GM23248 (cell line): ENCODE measurements at places on chromosomes 4 and X.

GRCh38 chr4:162791226-162791625 lies 375.5 kb downstream of the NAF1 start:
- H3K4me3 ChIP-seq, result no peak overlapping the region
- no peaks in the 10 kb centered on the region for H3K27me3 ChIP-seq
- no peaks in the 10 kb centered on the region for H3K4me1 ChIP-seq

GRCh38 chr4:83138946-83139345 lies 24.4 kb upstream of the PLAC8 start:
- H3K4me3 ChIP-seq, result no peak overlapping the region
- no peaks in the 10 kb centered on the region for H3K36me3 ChIP-seq

DNA sequence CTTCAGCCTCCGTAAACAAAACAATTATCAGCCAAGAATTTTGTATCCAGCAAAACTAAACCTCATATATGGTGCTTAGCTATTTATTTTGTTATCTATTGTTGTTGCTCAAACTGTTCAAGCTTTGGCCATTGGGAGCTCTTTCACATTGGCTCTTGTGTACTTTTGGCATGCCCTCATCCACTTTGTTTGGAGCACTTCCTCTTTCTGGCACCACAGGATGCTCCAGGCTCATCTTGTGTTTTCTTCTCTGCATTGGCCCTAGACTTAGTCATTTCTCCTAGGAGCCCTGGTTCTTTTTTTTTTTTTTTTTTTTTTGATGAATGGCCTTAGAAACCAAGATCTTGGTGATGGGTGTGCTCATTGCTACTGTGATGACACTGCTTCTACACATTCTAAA lies 74.5 kb downstream of the DIPK2B start:
- no peak overlapping the region for H3K4me3 ChIP-seq
- DNase-seq, result no peak
- no peak overlapping the region for H3K27ac ChIP-seq
- no peaks in the 10 kb centered on the region for H3K27me3 ChIP-seq
- no peaks in the 10 kb centered on the region for H3K4me1 ChIP-seq
- H3K36me3 ChIP-seq, result no peaks in the 10 kb centered on the region

- peaks cover 77% of the 10 kb centered on the region for H3K27me3 ChIP-seq
- H3K4me3 ChIP-seq, result no peak overlapping the region
- no peaks in the 10 kb centered on the region for H3K4me1 ChIP-seq
- H3K36me3 ChIP-seq, result no peaks in the 10 kb centered on the region
- DNase-seq, result no peak
Observed at GRCh38 chr4:42399393-42399792, 2.1 kb downstream of the SHISA3 start.

DNA sequence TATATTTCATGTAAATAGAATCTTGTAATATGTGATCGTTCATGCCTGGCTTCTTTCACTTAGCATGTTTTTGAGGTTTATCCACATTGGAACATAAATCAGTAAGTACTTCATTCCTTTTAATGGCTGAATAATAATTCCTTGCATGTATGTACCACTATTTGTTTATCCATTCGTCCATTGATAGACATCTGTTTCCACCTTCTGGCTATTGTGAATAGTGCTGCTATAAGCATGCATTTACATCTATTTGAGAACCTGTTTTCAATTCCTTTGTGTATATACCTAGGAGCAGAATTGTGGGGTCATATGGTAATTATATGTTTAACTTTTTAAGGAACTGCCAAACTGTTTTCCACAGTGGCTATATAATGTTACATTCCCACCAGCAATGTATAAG lies 356.7 kb upstream of the DIPK2B start:
- H3K4me3 ChIP-seq, result no peak overlapping the region
- no peaks in the 10 kb centered on the region for H3K36me3 ChIP-seq
- H3K27me3 ChIP-seq, result no peaks in the 10 kb centered on the region
- H3K27ac ChIP-seq, result no peak overlapping the region
- no peaks in the 10 kb centered on the region for H3K4me1 ChIP-seq
- peak; percentile 0 for DNase-seq

DNA sequence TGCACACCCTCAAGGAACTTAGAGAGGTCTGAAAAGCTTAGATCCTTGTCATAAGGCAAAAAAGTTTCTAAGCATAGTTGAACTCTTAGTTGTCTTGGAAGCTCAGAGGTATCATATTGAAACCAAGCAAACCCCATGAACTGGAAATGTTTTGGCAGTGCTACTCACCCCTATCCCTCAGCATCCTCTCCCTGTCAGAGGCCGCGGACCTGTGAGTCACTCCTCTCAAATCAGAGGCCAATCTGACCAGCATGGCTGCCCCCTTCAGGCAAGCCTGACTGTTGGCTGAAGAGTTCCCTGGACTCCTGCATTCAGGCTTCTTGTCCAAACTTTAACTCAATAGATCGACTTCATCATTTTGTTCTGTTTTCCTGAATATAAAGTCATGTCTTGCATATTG lies 69.4 kb downstream of the KCNIP4 start:
- H3K27me3 ChIP-seq, result no peaks in the 10 kb centered on the region
- H3K4me3 ChIP-seq, result no peak overlapping the region
- no peak overlapping the region for H3K27ac ChIP-seq
- peaks cover 10% of the 10 kb centered on the region for H3K4me1 ChIP-seq

DNA sequence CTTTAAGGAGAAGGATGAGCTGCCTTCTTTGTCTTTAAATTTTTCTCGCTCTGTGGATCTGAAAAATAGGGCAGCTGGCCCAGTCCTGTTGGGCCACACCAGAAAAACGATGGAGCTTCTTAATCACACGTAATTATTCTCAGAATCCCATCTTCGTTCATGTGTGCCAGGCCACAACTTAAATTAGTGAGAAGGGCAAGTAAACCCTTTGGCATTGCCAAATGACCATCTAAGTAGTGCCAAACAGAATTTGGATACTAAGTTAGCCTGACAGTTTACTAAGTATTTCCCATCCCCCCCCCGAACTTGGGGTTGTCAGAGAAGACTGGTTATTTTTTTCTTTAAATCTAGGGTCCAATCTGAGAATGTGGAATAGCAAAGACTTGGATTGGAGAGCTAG lies 62.0 kb downstream of the CASP3 start:
- H3K27ac ChIP-seq, result no peak overlapping the region
- no peaks in the 10 kb centered on the region for H3K36me3 ChIP-seq
- H3K4me3 ChIP-seq, result no peak overlapping the region
- no peak for DNase-seq

GRCh38 chr4:19026281-19026680 lies 1004.7 kb upstream of the LCORL start:
- H3K36me3 ChIP-seq, result no peaks in the 10 kb centered on the region
- H3K4me1 ChIP-seq, result no peaks in the 10 kb centered on the region
- no peak overlapping the region for H3K4me3 ChIP-seq
- DNase-seq, result peak; percentile 14

DNA sequence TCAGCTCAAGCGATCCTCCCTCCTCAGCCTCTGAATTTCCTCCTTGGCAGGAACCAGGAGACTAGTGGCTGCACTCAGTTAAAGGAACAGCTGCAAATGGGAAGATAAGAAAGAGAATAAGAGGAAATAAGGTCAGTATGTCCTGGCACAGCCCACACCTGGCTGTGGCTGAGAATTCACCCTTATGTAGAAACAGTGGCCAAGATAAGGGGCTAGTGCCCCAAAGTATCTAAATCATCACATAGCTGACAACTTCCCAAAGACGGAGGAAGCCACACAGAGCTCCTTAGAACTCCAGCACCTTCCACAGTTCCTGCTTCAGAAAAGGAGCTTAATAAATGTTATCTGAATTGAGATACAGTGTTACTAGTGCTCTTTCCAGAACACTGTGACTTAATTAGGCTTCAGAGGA lies 2.3 kb upstream of the CHIC2 start:
- peaks cover 31% of the 10 kb centered on the region for H3K4me1 ChIP-seq
- no peaks in the 10 kb centered on the region; the same call in 1 of the 2 replicates for H3K36me3 ChIP-seq
- peak overlapping the region; percentile 39 for H3K4me3 ChIP-seq
- no peaks in the 10 kb centered on the region for H3K27me3 ChIP-seq
- DNase-seq, result no peak

GRCh38 chr4:11609751-11610150 lies 181.1 kb upstream of the HS3ST1 start:
- H3K4me3 ChIP-seq, result no peak overlapping the region
- no peak for DNase-seq
- H3K27ac ChIP-seq, result no peak overlapping the region
- H3K36me3 ChIP-seq, result no peaks in the 10 kb centered on the region
- no peaks in the 10 kb centered on the region for H3K4me1 ChIP-seq

GRCh38 chr4:108902769-108903168 lies 139.9 kb upstream of the ETNPPL start:
- H3K36me3 ChIP-seq, result no peaks in the 10 kb centered on the region
- no peaks in the 10 kb centered on the region for H3K27me3 ChIP-seq

GRCh38 chr4:24753519-24753918 lies 41.9 kb upstream of the SOD3 start:
- H3K4me3 ChIP-seq, result no peak overlapping the region
- no peaks in the 10 kb centered on the region for H3K27me3 ChIP-seq
- no peaks in the 10 kb centered on the region for H3K36me3 ChIP-seq

DNA sequence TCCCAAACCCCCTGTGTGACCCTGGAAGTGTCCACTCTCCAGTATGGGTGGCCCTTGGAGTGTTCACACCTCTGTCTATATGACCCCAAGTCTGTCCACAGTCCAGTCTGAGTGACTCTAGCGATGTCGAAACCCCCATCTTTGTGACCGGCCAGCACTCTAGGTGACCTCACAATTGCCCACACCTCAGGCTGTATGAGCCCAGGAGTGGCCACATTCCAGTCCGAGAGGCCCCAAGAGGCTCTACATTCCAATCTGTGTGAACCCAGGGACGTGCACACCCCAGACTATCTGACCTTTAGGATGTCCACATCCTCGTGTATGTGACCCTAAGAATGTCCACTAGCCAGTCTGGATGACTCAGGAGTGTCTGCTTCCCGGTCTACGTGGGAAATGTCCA lies 7.3 kb upstream of the GLOD5 start:
- DNase-seq, result no peak
- no peaks in the 10 kb centered on the region for H3K27me3 ChIP-seq
- no peaks in the 10 kb centered on the region for H3K4me1 ChIP-seq
- H3K36me3 ChIP-seq, result no peaks in the 10 kb centered on the region
- H3K4me3 ChIP-seq, result no peak overlapping the region

GRCh38 chrX:84340968-84341367 lies 153.0 kb upstream of the RPS6KA6 start:
- H3K27ac ChIP-seq, result 0 out of 2 replicates have a peak overlapping the region, but pooled peaks have one; percentile 8
- peaks cover 17% of the 10 kb centered on the region for H3K4me1 ChIP-seq
- no peaks in the 10 kb centered on the region for H3K36me3 ChIP-seq
- H3K4me3 ChIP-seq, result no peak overlapping the region

GRCh38 chr4:13328591-13328990 lies 155.5 kb downstream of the RAB28 start:
- peak; percentile 78 for DNase-seq
- no peaks in the 10 kb centered on the region for H3K36me3 ChIP-seq
- H3K4me1 ChIP-seq, result peaks cover 27% of the 10 kb centered on the region
- H3K27me3 ChIP-seq, result no peaks in the 10 kb centered on the region
- peak overlapping the region; percentile 30 for H3K27ac ChIP-seq
- no peak overlapping the region for H3K4me3 ChIP-seq

DNA sequence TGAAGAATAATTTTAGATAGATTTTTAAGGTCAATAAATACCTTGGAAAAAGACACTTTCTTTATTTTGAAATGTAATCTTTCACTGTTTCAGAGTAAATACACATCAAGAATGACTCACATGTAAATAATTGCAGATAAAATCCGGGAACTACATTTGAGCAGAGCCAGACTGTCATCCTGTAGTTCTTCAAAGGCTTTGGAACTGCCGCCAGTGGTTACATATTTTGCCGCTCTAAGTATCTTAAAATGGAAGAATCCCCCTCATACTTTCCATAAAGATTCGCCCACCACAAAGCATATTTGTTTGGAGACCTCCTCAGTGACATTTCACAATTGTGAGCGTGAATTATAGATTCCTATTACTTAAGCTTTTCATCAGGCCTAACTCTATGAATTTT lies 607.8 kb upstream of the ZFP42 start:
- peak; percentile 1 for DNase-seq
- no peak overlapping the region for H3K4me3 ChIP-seq
- no peak overlapping the region for H3K27ac ChIP-seq
- H3K4me1 ChIP-seq, result no peaks in the 10 kb centered on the region
- no peaks in the 10 kb centered on the region for H3K36me3 ChIP-seq
- H3K27me3 ChIP-seq, result no peaks in the 10 kb centered on the region

- no peak overlapping the region for H3K4me3 ChIP-seq
- no peaks in the 10 kb centered on the region for H3K36me3 ChIP-seq
- DNase-seq, result no peak
- no peak overlapping the region for H3K27ac ChIP-seq
- no peaks in the 10 kb centered on the region for H3K4me1 ChIP-seq
Observed at GRCh38 chr4:32140636-32141035, 1420.5 kb downstream of the PCDH7 start.

GRCh38 chr4:62455871-62456270 lies 1255.7 kb downstream of the ADGRL3 start:
- no peak overlapping the region for H3K4me3 ChIP-seq
- H3K4me1 ChIP-seq, result no peaks in the 10 kb centered on the region
- no peak overlapping the region for H3K27ac ChIP-seq

DNA sequence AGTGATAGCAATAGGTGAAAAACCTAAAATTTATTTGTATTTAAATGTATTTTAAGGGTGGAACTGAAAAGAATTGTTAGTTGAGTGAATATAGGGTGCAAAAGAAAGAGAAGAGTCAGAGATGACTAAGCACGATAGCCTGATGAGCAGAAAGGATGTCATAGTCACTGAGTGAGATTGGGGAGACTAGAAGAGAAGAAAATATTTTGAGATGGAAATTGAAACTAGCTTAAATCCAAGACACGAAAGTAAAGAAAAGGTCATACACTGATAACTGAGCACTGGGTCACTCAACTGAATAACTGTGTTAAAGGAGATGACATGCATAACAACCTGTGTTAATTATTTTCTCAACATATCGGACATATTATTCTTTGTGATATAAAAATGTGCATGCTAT lies 55.5 kb downstream of the SPANXN4 start:
- no peaks in the 10 kb centered on the region for H3K4me1 ChIP-seq
- H3K27ac ChIP-seq, result no peak overlapping the region
- DNase-seq, result no peak
- H3K4me3 ChIP-seq, result no peak overlapping the region
- H3K36me3 ChIP-seq, result no peaks in the 10 kb centered on the region

DNA sequence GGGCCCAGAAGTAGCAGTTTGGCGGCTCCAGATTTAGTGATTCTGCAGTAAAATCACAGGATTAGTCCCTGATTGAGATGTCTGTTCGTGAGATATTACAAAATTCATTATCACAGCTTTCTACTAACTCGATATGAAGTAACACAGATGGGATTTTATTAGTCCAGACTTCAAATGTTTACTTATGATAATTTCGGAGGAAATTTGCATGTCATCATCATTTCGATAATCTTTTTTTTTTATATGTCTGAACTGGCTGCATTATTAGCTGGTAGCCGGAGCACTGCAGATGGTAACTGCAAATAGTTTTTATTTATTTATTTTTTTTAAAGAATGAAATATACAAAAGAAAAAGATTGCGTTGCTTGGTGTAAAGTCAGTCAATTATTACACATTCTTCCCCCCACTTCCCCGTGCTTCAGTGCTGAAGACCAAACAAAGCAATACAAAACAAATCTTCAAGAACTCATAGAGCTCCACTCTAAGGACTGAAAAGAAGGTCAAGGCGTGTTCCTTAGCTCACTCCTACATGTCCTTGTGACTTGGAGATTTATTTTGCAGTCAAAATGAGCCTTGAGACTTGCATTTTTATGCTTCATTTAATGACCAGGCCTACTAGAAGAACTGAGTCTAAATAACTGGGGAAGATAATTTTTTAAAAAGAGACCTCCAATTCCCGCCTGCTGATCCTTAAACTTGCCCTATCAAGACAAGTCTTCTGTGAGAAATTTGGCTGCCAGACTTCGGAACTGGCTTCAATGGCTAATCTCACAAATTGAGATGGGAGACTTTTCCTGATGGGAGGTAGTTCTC lies 11.7 kb upstream of the PITX2 start:
- no peak overlapping the region for H3K27ac ChIP-seq
- H3K4me1 ChIP-seq, result peaks cover 4% of the 10 kb centered on the region; the same call in 1 of the 2 replicates
- H3K36me3 ChIP-seq, result no peaks in the 10 kb centered on the region
